ENCODE measurements at places on chromosomes 16 and 17.

DNA sequence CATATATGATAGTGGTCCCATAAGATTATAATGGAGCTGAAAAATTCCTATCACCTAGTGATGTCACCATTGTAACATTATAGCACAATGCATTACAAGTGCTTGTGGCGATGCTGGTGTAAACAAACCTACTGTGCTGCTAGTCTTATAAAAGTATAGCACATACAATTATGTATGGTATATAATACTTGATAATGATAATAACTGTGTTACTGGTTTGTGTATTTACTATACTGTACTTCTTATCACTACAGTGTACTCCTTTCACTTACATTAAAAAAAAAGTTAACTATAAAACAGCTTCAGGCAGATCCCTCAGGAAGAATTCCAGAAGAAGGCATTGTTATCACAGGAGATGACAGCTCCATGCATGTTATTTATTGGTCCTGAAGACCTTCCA lies 122.0 kb upstream of the NACA2 start:
- no peak for DNase-seq

GRCh38 chr17:79054200-79054960 lies 20.2 kb upstream of the ENGASE start:
- no peak for DNase-seq

GRCh38 chr16:85307552-85308364 lies 195.5 kb upstream of the CIBAR2 start:
- no peak for DNase-seq

DNA sequence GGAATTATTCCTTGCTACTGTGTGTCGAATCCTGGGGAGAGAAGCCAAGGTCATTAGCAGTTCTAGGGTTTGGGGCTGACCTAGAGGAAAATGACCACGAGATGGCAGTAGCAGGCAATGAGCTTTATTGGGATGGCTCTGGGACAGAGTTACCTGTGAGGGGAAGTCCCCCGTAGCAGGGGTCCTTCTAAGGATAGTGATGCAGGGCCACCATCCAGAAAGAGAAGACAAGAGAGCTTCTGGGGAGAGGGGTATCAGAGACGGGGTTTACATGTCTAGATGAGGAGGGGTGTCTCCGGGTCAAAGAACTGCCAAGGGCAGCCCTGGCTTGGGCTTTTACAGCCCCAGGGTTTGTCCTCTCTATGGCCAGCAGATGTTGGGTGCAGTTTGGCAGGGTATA lies 6.4 kb upstream of the GGT6 start:
- peak; percentile 4 for DNase-seq

DNA sequence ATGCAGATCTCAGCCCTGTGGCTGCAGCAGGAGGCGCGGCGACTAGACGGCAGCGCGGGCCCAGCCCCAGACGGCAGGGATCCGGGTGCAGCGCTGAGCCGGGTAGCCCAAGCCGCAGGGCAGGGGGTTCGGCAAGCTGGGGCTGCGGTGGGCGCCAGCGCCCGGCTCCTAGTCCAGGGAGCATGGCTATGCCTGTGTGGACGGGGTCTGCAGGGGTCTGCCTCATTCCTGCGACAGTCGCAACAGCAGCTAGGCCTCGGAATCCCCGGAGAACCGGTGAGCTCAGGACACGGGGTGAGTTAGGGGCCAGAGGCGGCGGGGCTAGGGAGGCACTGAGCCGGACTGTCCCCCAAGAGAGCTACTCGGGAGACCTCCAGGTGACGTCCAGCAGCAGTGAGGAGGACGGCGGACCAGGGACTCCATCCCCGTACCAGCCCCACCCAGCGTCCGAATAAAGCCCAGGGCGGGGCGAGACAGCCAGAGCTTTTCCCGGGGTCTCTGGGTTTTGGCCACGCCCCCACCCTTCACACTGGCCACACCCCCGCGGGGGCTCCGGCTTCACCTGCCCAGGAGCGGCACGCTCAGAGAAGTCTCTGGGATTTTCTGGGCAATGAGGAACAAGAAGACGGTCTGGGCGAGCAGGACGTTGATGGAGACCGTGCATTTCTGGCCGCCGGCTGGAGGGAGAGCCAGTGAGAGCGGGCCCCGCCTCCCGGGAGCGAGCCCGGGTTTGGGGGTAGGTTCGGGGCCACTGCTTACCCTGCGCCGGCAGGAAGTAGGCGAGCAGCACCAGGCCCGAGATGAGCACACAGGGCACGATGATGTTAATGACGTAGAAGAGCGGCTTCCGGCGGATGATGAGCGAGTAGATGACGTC lies 1.1 kb downstream of the C17orf107 start:
- no peak for DNase-seq

- DNase-seq, result no peak
Measured at GRCh38 chr16:69078073-69078472, 27.4 kb upstream of the HAS3 start.

GRCh38 chr16:74667255-74667700 lies 601 bp upstream of the RFWD3 start:
- no peak for DNase-seq

DNA sequence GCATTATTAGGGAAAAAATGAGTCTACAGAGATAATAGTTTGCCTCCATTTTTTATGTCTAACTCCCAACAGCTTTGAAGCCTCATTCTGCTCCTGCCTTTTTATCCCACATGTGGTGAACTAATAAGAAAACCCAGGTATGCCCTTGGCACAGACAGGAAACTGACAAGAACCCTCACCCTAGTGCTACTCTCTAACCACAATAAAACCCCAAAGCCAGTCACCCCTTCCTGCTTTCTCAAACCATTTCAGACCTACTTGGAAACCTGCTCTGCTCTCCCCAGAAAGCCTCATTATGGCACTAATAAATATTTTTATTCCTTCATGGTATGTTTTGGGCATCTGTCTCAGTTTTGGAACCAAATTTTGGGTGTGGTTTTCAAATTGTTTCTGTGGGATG lies 3.9 kb upstream of the MARVELD3 start:
- DNase-seq, result no peak

DNA sequence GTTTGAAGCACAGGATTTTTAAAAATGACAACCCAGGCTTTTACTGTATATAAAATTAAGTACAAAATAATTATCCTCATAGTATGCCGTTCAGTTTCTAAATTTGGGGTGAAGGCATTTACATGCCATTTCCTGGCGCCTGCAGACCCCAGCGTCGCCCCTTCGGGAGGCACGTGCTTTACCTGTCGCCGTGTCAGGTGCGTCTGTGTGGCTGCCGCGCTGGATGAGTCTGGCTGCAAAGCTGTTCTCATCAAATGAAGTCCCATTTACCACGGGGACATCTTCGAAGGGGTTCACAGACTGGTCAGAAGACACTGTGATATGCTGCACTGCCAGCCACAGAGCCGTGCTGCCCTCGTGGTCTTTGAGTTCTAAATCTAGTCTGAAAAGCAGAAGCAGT lies 51.8 kb downstream of the CYB5D2 start:
- no peak for DNase-seq

- no peak for DNase-seq
Measured at GRCh38 chr17:40312131-40312731, 3.3 kb downstream of the RARA start.

DNA sequence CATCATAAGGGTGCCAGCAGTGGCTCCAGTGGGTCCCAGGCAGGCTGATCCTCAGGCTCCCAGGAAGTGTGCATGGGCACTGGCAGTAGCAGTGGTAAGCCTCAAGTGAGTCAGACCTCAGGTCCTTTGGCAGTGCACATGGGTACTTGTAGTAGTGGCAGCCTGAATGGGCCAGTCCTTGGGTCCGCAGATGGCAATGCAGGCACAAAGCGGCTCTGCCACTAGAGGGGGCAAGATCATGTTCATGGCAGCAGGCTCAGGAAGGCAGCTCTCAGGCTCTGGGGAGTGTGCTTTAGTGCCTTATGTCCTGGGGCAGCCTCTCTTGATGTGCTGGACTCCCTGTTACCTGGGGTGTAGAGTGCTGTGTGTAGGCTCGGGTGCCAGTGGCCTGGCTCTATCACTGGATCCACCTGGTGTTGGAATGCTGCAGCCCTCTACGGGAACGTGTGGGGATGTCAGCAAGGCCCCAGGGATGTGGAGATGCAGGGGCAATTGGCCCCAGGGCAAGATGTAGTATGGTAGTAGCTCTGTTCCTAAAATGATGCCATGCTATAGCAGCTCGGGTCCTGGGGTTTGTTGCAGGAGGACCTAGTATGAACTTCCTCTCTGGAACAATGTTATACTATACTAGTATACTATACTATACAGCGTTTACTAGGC lies 11.0 kb downstream of the ACSM3 start:
- no peak for DNase-seq

DNA sequence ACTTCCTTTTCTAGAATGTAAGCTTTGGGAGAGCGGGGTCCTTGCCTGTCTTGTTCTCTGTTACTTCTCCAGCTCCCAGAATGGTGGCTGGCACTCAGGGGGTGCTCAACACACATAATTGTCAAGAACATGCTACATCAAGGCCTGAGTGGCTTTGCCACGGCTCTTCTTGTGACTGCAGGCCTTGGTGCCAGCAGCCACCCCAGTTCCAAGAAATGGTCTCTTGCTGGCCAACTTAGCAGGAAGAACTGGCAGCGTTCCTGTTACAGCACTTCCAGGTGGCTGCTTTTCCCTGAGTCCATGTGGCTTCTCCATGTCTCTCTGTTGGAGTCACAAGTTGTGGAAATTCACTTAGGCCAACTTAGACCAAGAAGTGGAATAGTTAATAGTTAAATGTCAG lies 36.1 kb downstream of the PRKCB start:
- no peak for DNase-seq

DNA sequence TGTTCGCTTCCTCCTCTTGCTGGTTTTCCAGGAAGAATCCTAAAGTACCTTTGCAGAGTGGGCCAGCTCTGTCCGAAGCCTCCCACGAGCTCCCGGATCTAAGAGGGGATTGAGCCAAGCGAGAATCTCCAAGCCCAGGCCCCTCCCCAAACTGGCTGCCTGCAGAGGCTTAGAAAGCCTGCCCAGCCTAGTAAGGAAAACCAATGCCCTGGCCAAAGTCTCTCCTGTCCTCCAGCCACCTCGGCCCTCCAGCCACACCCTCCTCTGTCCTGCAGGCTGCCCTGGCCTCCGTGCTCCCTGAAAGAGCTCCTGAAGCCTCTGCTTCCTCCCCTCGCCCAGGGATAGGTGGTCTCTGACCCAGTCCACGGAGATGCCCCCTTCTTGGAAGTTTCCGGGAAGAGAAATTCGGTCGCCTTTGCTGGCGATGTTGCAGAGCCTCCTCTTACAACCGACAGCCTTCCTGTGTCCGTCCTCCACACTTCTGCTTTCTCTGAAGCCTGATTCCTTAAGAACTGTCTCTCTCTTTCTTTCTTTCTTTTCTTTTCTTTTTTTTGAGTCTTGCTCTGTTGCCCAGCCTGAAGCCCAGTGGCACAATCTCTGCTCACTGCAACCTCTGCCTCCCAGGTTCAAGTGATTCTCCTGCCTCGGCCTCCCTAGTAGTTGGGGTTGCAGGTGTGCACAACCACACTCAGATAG lies 54.9 kb upstream of the TOB1 start:
- DNase-seq, result no peak

- DNase-seq, result no peak
Measured at GRCh38 chr16:27408602-27409031, 6.6 kb downstream of the IL21R start.

DNA sequence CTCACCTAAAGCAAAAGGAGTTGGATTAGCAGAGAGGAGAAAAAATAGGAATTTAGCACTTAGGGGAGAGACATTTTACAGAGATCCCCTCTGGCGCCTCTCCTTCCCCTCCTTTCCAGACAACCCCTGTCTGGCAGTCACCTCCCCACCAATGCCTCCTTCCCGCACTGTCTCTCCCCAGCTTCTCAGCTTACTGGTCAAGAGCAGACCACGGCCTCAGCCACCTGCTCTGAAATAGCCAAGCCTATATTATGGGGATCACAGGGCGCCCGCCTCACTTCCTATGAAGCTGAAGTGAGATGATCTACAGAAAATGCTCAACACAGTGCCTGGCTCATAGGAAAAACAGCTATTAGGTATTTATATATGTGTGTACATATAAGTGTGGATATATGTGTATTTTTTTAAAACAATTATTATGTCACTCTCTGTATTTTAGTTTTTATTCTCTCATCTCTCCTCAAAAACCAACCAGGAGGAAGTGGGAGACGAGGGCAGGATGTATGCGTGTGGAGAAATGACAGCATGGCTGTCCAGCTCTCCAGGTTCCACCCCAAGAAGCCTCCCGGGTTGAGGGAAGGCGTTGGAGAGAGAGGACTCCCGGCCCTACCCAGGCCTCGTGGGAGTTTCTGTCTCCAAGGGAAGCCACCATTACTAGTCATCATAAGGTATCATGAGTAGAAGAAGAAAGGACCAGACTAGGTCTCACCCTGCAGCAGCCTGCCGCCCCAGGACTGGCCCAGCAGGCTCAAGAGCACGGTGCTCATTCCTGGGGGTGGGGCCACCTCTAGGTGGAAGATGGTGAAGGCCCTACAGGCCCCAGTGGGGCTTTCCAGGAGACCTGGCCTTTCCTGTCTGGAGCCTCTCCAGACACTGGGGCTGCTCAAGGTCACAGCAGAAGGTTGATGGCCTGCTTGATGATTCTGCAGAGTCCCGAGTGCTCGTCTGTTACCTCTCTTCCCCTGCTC lies 27.2 kb downstream of the MAP3K14 start:
- DNase-seq, result no peak

- DNase-seq, result no peak
Measured at GRCh38 chr16:17083628-17084027, 387.1 kb downstream of the XYLT1 start.

DNA sequence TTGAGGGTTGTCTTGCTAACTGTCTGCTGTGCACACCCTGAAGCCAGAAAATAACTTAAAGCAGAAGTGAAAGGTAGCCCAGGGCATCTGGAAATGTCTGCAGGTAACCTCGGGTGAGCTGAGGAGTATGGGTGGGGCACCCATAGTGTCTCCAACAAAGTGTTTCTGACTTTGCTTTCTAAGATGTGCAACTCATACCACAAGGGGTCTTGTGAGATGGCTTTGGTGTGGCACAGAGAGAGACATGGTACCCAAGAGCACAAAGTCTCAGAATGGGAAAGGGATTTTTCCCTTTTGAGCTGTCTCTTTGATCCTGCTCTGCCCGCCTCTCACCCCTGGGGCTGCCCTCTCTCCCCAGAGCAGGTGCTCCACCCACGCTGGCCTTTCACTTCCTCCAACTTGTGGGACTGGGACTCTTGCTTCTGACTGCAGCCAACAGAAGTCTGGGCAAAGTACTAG lies 6.9 kb downstream of the CHD9 start:
- no peak for DNase-seq

DNA sequence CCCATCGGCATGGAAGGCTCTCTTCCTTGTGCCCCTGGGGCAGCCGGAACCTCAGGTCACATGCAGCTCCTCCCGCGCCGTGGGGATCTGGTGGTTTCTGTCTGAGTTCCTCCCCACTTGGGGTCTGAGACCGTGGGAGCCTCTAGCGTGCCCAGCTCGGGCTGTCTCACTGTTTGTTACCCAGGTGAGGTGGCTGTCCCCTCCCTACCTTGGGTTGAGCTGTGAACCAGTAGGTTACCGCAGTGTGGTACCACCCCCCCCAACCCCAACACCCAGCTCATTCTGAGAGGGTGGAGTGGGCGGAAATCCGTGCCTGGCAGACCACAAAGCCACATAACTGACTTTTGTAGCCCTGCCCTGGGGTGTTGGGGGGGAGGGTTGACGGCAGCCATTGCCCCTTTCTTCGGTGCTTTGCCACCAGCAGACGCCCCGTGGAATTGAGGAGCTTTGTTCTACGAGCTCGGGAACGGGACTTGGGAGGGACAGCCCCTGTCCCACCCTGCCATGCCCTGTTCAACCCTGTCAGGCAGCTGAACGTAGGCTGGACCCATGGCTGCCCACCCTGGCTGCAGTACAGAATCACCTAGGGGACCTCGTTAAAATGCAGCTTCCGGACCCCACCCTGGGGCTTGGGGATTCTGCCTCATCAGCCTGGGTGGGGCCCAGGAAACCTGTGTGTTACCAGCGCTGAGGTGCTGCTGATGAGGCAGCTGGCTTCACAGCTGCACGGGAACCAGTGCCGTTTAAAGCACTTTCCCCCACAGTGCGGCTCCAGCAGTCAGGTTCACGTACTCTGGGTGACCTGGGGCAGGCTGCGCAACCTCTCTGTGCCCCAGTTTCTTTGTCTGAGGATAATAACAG lies 18.5 kb downstream of the RAP1GAP2 start:
- DNase-seq, result no peak
